Fibroblast of villous mesenchyme (primary cell): ENCODE measurements at places on chromosomes 3 and 15. TPM values are rescaled to one million over a fixed set of nuclear protein-coding genes. Genes with fewer than 3 reads are reported as not detected.

The ABHD2 gene
- total RNA-seq: 41.2 and 43.6 TPM in 2 replicates

The SEMA3G gene
- 0.32 TPM in 1 of 2 replicates, not detected in the other for total RNA-seq

DNA sequence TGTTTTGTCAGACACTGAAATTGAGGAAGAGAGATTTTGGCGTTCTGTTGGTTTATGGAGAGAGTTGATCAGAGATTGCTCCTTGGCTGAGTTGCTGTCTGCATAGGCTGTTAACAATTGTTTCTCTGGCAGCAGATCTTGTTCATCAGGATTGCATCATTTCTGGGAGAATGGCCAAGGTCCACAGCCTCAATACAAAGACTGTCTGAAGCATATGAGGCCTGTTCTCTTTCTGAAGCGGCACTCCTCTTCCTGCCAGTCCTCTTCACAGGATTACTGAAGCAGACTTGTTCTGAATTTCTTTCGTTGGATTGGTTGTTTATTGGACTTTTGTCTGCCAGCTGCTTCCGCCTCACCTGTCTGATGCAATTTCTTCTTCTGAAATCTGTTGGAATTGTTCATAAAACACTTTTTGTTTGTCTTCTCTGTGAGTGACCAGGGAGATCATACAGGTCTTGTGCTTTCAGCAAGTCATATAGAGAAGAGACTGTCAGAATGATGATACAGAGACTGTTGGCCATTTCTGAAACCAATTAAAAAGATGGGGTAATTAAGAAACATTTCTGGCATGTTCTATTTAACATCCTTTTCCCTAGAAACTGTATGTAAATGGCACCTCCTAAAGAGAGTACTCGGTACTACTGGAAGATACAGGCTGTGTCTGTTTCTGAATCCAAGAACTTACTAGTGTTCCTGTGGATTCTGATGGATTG, 25.5 kb downstream of the SETD5 start:
- peak; percentile 98 for DNase-seq

DNA sequence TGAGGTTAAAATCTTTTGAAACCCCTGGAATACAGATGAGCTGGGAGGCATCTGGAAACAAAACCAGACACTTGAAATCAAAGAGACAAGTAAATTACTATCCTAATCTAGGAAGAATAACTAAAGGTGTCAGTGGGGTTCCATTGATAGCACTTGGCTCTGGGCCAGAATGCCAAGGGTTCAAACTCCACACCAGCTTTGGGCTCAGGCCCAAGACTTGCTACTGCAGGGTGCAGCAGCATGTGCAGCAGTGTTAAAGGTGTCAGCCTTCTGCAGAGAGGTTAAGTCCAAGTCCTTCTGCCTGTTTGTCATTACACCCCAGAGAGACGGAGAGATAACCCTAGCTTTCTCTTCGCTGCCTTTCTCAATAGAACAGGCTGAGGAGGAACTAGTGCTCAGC, 273.9 kb downstream of the TIGIT start:
- DNase-seq: no peak

- DNase-seq: no peak
Measured at GRCh38 chr3:23711916-23712494, 93.8 kb upstream of the UBE2E1 start.

- DNase-seq: no peak
Measured at GRCh38 chr3:45515999-45516725, 78.4 kb upstream of the LIMD1 start.

The CHRNA7 gene
- not detected in 2 replicates for total RNA-seq

DNA sequence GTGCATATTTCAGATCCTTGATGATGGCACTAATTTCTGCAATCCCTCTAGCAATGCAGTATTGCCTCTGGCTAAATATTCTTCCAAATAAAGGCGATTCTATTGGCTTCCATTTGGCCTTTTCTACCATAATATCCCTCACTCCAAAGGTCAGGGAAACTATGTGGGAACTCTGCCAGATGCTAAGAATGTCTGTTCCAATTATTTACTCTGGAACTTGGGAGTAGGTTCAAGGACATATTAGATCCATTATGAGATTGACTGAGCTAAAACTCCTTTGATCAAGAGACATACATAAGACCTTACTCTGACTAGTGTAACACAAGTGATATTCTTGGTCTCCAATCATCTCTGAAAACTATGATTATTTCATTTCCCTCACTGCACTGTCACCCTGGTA, 674.5 kb upstream of the NECTIN3 start:
- DNase-seq: no peak

DNA sequence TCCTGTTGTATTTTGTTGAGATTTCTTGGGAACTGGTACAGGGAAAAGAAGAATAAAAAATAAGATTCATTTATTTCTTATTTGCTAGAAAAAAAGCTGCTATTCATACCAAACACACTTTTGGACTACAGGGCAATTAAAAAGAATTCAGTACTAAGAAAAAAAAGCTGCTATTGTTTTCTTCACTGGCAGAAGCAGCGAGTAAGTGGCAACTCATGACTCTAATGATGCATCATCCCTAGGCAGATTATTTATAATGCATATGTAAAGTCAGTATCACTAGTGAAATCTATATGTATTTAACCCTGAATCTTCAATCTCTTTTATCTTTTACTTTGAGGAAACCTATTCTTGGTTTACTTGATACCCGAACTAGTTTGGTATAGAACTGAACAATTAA, 15.2 kb downstream of the PFN2 start:
- no peak for DNase-seq

The FANCD2OS gene
- total RNA-seq: not detected in 2 replicates

DNA sequence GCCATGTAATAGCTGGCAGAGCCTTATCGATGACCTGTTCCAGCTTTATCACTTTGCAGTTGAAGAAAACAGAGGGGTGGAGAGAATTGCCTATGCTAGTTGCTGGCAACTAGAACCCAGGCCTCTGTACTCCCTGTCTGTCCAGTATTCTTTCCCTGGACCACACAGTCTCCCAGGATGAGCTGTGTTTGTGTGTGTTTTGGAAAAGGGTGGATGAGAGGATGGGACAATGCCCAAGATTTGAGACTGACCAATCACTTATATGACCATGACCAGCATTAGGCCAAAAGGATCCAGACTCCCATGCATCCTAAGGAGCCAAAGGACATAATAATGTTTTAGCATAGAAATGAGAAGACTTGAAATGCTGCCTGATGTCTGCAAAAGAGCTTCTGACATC, 102.6 kb downstream of the CD200R1L start:
- DNase-seq: no peak

DNA sequence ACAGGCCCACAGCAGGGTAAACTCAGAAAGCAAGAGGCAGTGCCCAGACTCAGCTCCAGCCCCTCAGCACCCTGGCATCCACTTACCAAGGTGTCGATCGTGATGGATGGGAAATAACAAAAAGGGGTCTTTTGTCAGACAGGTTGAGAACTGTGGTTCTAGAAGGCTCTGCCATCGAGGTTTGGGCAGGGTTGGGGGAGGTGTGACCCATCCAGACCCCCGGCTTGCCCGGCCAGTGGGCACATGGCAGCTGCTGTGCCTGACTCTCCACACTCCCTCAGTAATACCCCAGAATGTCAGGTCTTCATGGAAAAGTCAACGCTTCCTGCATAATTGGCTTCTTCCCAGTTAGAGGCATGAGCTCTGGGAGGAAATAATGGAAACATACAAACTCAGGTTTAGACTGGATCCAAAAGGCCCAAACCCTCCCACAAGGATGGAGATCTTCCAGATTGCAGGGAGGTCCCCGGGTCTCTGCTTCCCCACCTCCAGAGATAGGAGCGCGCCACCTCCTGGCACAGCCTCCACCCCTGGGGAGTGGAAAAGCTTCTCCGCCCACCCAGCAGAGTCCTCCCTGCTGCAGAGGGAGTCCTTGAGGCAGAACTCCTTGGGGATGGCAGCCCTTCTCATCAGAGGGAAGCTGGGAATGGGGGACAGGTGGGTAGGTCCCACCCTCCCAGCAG, 149.8 kb upstream of the IQSEC1 start:
- DNase-seq: no peak

- DNase-seq: peak; percentile 86
Measured at GRCh38 chr3:100254168-100254777, 6.5 kb upstream of the TBC1D23 start.

DNA sequence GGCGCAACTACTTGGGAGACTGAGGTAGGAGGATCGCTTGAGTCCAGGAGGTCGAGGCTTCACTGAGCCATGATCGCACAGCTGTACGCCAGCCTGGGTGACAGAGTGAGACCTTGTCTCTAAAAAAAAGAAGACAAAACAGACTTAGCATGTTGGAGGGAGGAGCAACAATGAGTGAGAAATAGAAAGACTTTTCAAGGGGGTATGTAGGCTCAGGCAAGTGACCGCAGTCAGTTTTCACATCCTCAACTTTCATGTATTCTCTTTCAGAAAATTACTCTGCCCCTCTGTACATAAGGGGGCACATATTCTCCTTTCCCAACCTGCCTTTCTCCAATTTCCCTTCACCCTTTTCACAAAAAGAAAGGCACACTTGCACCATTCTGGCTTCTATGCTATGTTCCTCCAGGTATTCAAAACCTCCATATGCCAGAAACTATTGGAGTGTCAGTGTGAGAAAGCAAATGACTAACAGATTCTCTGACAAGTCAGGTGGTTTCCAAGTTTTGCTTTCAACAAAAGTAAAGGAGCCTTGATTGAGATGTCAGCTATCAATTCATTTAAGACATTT, 7.6 kb downstream of the NSUN3 start:
- no peak for DNase-seq

The SLC9A9 gene
- 2.9 and 3.5 TPM in 2 replicates for total RNA-seq

The FBXL22 gene
- total RNA-seq: 1.3 and 2.3 TPM in 2 replicates

- DNase-seq: no peak
Measured at GRCh38 chr3:149464542-149465328, 9.8 kb upstream of the TM4SF4 start.
